ENCODE measurements at places on chromosomes 2 and 18.

DNA sequence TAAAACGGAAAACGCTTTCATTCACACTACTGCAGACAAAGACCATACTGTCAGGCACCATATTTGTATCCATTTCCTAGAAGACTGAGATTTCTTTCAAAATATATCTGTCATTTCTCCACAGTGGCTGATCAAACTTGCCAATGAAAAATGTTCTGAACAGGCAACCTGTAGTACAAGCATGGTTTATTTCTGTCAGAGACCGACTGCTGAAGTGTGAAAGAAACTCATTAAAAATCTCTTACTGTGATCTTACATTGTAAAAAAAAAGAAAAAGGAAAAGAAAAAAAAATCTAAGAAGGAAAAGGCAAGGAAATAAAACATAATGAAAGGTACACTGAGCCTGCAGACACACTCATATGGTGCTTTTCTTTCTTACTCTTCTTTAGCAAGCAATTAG is 184.5 kb downstream of the STK39 start:
- no peak for DNase-seq

DNA sequence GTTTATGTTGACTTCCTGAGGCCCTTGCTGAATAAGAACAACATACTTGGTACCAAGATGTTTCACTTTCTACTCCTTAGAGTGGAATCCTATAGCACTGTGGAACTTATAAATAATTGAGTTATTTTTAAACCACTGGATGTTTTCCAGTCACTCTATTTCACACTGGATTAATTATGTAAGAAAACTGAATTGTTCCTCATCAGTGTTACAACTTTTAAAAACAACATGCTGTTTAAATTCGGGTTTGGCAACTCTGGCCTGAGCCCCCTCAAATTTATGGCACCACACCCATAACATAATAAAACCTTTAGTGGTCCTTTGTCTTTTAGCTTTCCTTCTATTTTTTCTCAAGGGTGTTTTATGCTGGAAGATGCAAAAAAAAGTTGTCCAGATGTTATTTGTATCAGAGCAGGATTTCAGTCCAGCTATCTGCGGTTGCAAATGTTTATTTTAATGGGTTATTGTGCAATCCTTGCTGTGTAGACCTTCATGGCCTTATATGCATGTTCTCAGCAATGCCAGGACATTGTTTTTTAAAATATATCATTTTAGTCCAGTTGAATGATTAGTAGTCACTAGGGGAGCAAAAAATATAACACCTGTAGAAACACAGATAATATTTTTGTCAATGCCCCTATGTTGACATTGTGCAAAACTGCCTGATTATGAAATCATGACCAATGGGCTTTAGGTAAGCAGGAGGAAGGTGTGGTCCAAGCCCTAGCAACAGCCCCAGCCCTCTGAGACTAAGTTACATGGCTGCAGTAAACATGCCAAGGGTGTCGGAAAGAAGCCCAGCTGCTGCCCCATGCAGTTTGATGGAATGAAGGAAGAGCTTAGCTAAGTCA is 638.0 kb upstream of the ZEB2 start:
- no peak for DNase-seq

GRCh38 chr2:73009177-73009839 is 62.2 kb downstream of the SFXN5 start:
- DNase-seq: no peak

DNA sequence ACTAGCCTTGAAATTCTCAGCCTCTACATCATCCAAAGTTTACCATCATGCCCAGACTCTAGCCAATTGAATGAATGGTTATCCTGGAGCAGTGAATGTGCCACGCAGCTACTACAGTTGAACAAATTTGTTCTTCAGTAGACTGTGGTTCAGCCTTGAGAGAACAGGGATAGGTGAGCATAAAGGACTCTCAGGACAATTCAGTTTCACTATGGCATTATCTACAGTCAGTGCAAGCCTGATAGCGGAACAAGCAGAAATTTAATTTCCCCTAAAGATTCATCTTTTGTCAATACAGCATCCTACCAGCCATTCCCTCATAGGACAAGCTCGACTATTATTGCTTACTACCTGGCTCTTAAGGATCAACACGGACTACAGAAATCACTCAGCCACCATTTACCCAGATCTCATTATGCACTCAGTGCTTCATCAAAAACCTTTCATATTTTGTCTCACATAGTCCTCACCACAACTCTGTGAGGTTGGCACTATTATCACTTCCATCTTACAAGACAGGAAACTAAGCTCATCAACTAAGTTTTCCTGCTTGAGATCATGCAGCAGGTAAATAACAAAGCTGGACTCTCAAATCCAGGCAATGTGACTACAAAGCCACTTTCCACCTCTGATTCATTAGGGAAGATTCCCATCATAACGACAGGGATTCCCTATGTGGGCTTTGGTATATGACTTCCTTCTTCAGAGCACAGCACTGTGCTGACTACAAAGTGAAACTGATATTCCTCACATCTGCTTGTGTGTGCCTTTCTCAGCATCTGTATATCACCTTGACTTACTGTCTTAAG is 181.5 kb upstream of the ACVR2A start:
- DNase-seq: no peak

GRCh38 chr2:236705295-236706105 is 135.9 kb downstream of the ACKR3 start:
- no peak for DNase-seq

- no peak for DNase-seq
Observed at GRCh38 chr2:59398081-59398480, 1155.4 kb downstream of the BCL11A start.

- no peak for DNase-seq
Observed at GRCh38 chr2:223576873-223577272, 25.3 kb downstream of the SCG2 start.

DNA sequence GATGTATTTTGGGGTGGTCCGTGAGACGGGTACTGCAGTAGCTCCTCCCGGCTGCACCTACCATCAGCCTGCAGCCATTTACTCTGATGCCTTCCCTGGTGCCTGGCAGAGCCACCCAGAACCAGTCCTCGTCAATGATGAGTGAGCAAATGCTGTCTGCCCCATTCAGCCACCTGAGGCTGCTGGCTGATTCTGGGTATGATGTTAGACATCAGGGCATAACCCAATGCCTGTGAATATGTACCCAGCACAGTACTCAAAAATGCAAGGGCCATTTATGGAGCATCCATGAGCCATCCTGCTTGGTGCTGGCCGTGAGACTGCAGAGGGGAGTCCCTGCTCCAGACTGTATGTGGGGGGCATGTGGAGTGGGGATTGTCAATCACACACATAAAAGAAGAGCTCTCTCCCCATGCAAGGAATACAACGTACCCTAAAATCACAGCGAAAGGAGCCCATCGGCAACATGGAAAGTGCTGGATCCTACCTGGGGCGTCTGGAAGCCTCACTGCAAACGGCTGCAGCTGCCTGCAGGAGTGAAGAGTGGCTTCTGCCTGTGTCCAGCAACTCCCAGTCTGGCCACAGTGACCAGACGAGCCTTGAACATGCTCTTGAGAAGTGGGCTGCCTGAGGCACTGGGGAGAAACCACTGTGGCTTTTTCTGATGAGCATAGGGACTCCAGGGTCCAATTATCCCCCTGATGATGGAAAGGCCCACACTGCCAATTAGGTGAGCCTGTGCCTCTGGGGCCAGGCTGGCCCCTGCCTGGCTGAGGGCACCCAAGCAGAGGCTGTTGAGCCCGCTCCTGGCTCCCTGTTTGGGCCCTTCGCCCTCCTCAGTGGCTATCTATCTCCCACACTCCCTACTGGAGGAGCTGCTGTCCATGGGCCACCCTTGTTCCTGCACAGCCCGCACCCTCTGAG is 2.4 kb upstream of the OR6B2 start:
- no peak for DNase-seq

- DNase-seq: no peak
Observed at GRCh38 chr2:212904646-212905045, 246.8 kb downstream of the IKZF2 start.

DNA sequence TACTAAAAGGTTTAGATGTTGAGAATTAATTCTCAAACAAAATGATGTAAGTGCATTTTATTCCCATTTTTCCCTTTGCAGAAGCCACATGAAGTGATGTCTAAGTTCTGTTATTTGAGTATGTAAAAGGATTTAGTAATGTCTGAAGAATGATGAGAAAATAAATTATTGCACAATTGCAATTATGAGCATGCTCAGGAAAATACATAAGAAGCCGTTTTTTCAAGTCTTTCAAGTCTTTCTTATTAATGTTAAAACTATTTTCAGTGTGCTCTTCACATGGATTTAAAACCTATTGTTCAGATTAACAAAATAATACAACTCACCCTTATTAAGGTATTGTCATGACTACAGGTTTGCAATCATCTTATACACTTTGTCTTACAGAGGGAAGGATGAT is 331.4 kb upstream of the NETO1 start:
- no peak for DNase-seq

GRCh38 chr2:40371525-40372282 is 80.2 kb downstream of the SLC8A1 start:
- peak; percentile 2 for DNase-seq

DNA sequence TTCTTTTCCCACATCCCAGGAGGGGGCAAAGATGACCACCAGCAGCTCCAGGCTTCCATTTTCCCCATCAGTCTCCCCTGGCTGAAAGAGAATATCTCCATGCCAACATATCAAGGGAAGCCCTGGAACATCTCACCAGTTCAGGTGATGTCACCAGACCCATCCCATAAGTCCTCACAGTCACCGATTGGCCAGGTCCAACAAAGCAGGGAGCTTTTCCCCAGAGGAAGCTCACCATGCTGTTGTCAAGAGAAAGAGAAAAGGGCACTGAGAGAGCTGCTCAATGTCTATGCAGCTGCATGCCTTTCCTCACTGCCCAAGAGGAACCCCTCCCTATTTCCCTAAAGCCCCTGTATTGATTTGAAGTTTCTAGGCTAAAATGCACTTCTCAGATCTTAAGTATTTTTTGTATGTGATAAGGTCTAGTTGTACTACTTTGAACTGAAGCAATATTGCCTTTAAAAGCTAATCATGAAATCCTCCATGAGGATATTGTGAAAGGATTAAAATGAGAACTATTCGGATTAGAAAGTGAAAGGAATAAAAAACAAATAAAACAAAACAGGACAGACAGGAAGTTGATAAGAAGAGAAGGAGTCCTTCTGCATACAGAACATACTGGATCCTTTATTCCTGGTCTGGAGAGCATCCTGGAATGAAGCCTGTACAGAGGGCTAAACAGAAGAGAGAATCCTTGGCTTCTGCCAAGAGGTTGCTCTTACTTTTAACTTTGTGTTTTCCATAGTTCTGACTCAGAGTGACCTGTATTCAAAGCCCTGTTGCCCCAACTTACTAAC is 45.2 kb upstream of the CTIF start:
- DNase-seq: no peak
